ENCODE measurements at places on chromosomes 7 and 10.

GRCh38 chr7:29609162-29610037 is 45.8 kb downstream of the PRR15 start:
- DNase-seq = peak; percentile 79

GRCh38 chr10:88458209-88458608 is 124.9 kb downstream of the RNLS start:
- no peak for DNase-seq

- DNase-seq = no peak
Measured at GRCh38 chr7:5462216-5462615, 38.6 kb upstream of the TNRC18 start.

- DNase-seq = no peak
Measured at GRCh38 chr7:274266-274665, 15.7 kb upstream of the FOXL3 start.

- DNase-seq = no peak
Measured at GRCh38 chr7:93817526-93817925, 73.0 kb downstream of the TFPI2 start.

- DNase-seq = no peak
Measured at GRCh38 chr10:91761721-91762120, 36.5 kb upstream of the TNKS2 start.

- DNase-seq = no peak
Measured at GRCh38 chr10:29555746-29556481, 78.9 kb downstream of the SVIL start.

GRCh38 chr10:97336006-97336405 is 1.5 kb upstream of the FRAT2 start:
- no peak for DNase-seq

DNA sequence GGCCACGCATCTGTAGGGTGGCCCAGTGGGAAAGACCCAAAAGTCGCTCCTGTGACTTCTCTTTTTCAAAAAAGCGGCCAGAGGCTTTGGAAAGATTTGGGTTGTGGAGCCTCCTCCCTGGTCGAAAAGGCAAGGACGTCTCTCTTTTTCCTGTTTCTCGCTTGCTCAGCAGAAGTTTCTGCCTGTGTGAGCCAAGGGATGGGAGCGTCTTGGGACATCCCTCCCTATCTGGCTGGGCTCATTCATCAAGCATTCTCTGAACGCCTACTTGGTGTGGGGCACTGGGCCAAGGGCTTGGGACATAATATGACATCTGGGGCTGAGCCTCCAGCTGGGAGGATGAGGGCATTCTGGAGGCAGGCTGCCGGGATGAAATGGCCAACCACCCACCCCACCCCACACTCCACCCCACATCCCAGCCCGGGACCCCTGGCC is 120.9 kb downstream of the C10orf105 start:
- DNase-seq = peak; percentile 65

DNA sequence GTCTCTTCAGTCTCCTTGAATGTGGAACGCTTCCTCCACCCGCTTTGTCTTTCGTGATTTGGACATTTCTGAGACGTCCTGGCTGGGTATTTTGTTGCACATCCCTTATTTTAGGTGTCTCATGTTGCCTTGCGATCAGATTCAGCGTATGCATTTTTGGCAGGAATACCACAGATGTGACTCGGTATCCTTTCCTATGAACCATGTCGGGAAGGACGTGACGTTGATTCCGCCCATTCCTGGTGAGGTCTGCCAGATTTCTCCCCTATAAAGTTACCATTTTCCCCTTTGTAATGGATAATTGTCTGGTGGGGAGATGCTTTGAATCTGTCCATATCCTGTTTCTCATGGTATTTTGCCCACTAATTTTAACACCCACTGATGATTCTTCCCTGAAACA is 49.6 kb downstream of the RBM17 start:
- DNase-seq = no peak

GRCh38 chr10:6120691-6121090 is 31.9 kb downstream of the RBM17 start:
- DNase-seq = no peak

DNA sequence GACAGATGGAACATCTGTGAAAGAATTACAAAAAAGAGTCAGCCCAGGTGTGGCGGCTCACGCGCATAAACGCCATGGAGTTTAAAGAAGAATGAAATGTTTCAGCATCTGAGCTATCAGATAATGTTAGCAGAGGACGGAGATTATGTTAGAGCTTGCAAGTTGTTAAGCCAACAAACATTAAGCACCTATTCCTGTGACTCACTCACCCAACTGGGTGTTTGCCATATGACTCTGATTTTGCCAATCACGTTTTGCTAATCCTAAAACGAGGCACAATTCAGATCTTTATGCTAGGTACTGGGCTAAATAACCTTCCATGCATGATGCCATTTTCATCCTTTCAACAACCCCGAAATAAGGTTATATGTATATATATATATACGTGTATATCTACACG is 29.0 kb upstream of the CCNY start:
- no peak for DNase-seq

- DNase-seq = no peak
Measured at GRCh38 chr10:101767966-101768790, 7.7 kb downstream of the FGF8 start.

DNA sequence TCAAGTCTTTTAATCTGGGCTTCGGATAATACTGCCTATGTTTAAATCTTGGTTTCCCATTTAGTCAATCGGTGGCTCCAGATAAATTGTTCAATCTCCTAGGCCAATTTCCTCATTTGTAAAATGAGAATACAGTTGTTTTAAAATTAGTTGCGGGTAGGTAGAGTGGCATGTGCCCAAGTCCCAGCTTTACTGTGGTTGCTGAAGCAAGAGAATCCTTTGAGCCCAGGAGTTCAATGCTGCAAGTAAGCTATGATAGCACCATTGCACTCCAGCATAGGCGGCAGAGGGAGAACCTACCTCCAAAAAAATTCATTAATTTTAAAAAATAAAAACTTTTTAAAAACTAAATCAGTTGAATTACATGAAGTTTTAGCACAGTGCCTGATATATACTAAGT is 7.3 kb downstream of the RNF216 start:
- no peak for DNase-seq

- no peak for DNase-seq
Measured at GRCh38 chr10:122102869-122103525, 114.0 kb downstream of the TACC2 start.

- DNase-seq = no peak
Measured at GRCh38 chr10:48904861-48905260, 34.8 kb downstream of the LRRC18 start.

DNA sequence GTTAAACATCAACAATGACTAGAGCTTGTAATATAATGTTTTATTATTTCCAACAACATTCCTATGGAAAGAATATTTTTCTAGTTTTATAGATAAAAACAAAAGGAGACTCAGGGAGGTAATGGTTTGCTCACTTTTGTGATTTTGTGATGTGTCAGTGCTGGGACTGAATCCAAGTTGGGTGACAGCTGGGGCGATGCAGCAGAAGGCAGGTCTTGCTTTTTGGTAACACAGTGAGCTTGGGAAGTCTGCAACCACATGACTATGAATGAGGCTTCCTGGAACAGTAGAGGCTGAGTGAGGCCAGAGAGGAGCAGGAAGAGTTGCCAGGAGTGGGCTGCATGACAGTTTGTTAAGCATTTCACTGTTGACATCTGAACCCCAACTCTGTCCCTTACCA is 4.9 kb upstream of the YKT6 start:
- no peak for DNase-seq

Measured in colonic mucosa (tissue), 4 donors.